ENCODE measurements at places on chromosomes 11 and 22. TPM values are rescaled to one million over a fixed set of nuclear protein-coding genes. Genes with fewer than 3 reads are reported as not detected.

The DUSP8 gene
- 0.48 TPM for total RNA-seq

- no peak for DNase-seq
Observed at GRCh38 chr11:134453441-134453840, 41.4 kb upstream of the B3GAT1 start.

DNA sequence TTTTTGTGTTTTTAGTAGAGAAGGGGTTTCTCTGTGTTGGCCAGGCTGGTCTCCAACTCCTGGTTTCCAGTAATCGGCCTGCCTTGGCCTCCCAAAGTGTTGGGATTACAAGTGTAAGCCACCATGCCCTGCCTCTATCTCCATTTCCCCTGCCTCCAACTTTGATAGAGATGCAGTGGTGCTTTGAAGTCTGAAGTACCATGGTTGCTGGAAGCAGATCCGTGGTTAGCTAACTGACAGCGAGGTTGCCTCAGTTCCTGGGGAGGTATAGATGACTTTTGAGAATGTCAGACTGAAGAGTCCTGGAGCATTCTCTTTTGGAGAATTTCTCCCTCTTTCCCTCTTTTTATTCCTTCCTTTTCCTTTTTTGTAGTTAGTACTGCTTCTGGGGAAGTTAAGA lies 111.5 kb upstream of the RRM1 start:
- no peak for DNase-seq

DNA sequence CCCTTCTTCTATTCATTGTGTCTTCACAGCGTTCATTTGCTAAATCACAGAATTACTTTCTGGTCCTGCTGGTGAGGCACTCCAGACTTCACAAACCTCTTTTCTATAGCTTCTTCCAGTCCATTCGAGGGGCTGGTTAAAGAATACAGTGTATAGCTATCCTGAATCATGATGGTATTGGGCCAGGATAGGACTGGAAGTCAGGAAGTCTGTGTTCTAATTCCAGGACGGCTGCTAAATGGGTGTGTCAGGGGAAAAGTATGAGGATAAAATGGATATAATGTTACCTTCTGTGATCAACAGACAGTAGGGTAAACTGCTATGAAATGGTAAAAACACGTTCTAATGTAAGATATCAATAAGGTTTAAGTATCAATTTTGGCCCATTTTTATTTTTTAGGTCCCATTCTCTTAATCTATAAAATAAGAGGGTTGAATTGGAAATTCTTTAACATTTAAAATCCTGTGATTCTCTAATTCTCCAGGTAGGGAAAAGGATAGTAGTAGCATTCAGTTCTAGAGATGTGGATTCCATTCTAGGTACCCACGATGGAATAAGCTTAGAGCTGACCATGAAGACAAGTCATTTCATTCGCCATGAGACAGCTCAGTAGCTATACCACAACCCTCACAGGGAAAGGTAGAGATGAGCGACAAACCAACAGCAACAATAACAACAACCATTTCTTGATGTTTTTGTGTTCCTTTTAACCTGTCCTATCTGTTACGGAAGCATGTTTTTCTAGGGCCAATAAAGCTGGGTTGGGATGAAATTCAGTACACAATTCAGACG lies 96.1 kb downstream of the SLC1A2 start:
- DNase-seq = no peak

- no peak for DNase-seq
Observed at GRCh38 chr11:134003792-134004495, 47.2 kb upstream of the IGSF9B start.

- peak; percentile 78 for DNase-seq
Observed at GRCh38 chr11:12185914-12186313, 75.5 kb downstream of the MICAL2 start.

DNA sequence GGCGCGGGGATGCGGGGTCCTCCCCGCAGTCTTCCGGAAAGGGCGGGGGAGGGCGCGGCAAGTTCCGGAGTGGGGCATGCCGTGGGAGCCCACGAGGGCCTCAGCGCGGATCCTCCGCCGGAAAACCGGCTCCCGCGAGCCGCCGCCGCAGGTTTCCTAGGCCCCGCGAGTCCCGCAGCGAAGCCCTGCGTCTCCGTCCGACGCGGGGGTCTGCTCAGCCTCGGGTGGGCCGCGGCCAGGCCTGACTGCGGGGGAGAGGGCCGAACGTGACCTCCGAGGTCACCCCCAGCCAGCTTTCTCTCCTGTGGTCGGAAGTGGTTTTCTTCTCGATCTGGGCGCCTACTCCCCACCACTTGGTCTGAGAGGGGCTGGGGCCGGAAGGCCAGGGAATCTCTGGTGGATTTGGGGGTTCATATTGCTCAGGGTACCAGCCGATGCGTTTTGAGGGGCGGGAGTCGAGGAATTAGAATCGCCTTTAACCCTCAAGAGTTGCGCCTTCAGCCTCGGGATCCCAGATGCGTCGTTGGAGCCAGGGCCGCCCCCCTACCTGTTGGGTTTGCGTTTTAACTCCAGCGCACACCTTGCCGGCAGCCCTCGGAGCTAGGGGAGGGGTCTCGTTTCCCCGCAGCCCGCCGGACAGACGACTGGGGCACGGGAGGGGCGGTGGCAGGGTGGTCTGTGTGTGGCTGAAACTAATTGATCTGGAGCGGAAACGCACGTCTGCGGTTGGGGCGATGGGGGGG lies 3.6 kb upstream of the CCND1 start:
- DNase-seq = no peak
